ENCODE measurements at places on chromosomes 1 and 21.
A peak's percentile ranks its signal among the peaks of the same experiment; 100 is the strongest.

GRCh38 chr1:174998569-174999215 is 1.1 kb upstream of the CACYBP start:
- DNase-seq = peak; percentile 49

GRCh38 chr1:17878837-17879236 is 123.7 kb downstream of the ACTL8 start:
- DNase-seq = no peak

DNA sequence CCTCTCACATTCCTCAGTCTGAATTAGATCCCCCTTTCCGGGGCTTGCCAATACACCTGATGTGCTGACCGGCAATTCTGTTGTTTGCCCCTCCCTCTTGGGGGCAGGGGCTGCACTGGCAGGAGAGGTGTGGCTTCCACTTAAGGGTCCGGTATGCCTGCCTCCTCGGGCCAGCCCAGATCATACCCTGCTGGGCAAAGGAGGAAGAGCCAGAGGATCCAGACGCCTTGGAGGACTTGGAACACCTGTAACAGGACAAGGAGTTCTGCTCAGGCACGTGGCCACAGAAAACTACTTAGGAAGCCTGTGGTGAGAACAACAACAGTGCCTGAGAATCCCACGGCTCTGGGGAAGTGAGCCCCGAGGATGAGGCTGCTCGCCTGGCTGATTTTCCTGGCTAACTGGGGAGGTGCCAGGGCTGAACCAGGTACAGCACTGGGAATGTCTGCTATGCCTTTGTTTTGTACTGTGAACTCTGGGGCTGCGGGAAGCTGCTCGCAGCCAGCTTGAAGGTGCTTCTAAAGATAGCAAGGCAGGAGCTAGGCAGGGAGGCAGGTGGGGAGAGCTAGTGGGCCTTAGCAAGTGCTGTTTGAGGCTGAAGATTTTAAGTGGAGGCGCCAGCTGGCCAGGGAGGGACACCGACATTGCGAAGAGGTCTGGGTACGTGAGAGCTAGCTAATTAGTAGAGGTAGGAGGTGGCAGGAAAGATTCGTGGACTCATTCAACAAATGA is at the start of gene SMPDL3B:
Gene SMPDL3B (plus strand): TSS at position 183 of the 732 bp plus-strand sequence. CDS start 184 bp downstream, at position 367.
- DNase-seq = peak; percentile 21

DNA sequence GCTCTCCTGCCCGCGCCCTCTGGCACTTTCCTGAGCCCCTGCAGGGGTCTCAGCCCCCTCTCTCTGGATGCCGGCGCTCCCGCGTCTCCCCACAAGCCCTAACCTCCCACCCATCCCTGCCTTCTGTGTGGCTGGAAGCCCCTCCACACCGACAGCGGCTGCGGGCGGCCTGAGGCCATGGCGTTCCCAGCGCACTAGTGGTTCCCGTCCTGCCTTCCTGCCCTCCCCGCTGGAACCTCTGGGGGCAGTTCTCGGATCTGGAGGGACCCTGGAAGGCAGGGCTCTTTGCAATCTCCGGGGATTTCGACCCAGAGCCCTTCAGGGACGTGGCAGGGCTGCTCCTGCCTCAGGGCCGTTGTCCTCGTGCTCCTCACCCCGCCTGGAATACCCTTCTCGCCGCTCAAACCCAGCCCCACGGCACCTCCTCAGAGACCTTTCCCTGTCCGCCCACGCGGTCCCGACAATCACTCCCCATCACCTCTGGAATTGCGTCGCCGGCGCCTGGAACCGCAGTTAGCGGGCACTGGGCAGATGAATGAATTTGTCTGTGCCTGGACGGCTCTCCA is 493 bp upstream of the ESPN start:
- DNase-seq = no peak

DNA sequence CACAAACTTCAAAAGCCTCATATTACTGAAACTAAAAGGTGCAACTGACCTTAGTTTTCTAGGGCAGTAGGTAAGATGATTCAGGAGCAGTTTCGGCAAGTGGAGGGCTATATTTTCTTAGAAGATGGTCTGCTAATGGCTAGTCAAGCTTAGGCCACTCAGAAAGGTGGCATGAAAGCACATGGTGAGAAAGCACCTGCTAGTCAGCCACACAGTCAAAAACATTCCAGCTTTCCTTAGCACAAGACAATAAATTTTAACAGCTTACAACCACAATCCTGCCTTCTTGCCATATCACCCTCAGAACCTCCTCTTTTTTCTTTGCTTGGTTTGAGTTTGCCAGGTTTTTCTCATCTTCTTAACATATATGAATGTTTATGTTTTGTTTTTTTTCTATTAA is 81.1 kb upstream of the SLFNL1 start:
- DNase-seq = no peak

- no peak for DNase-seq
These were observed 11.4 kb downstream of the NEK7 start for GRCh38 chr1:198168227-198168626.

DNA sequence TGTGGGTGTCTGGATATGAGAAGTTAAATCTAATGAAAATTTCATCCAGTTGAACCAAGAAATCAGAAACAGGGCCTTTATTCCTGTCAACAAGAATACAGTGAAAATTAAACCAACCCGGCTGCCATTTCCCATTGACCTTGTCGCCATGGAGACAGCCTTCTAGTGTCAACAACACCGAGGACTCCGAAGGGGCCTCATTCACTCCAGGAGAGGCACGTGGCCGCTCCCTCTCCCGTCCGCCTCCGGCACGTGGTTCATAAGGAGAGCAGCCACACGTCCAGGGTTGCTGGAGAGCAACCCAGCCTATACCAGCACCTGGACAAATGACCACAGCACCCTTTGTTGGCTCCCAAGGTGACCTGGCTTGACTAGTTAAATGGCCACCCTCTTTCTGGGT is 120.3 kb upstream of the VAMP3 start:
- peak; percentile 30 for DNase-seq

GRCh38 chr1:28577052-28577678 is 14.9 kb upstream of the RAB42 start:
- DNase-seq = no peak

- DNase-seq = no peak
These were observed 10.3 kb downstream of the UTS2 start for GRCh38 chr1:7842517-7842916.

DNA sequence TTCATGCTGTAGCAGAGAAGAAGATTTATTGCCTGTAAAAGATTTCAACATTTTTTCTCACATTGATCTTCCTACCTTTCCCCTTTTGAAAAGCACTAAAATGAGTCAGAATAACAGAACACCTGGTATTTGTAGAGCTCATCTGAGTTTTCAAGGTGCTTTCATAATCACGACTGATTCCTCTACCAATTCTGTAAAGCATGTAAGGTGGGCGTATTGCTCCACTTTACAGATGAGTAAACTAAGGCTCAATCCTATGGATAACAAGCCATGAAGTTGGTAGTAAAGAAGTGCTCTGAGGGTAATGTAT is 227.9 kb upstream of the KIAA0040 start:
- no peak for DNase-seq

DNA sequence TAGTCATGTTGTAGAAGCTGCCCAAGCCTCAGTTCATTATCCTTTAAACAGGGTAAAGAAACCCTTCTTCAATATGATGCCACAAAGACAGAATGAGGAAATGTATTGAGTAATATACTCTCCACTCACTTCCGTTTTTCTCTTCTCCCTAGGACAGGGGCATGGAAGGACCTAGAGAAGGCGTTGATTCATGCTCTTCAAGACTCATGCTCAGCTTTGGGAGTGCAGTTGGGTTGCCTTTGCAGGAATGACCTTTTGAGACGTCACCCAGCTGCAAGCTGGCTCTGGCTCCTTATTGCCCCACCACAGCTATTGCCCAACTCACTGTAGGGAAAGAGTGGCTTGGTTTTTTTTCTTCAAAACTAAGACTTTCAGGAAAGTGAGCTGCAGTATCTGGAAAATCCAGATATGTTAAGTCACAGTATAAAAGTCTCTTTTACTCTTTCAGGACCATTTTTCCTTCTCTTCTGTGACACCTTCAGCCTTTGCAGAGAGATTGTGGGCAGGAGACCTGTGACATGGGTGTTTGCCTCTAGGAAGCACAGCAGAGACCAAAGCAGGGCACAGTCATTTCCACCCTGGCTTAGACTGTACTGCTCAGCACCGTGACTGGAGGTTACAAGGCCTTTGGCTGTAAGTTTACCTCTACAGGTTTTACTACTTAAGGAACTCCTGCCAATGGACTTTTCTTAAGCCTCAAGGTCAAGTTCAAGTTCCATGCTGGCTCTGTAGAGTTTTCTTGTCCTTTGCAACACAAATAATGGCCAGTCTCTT is 39.5 kb downstream of the XCL2 start:
- DNase-seq = no peak

DNA sequence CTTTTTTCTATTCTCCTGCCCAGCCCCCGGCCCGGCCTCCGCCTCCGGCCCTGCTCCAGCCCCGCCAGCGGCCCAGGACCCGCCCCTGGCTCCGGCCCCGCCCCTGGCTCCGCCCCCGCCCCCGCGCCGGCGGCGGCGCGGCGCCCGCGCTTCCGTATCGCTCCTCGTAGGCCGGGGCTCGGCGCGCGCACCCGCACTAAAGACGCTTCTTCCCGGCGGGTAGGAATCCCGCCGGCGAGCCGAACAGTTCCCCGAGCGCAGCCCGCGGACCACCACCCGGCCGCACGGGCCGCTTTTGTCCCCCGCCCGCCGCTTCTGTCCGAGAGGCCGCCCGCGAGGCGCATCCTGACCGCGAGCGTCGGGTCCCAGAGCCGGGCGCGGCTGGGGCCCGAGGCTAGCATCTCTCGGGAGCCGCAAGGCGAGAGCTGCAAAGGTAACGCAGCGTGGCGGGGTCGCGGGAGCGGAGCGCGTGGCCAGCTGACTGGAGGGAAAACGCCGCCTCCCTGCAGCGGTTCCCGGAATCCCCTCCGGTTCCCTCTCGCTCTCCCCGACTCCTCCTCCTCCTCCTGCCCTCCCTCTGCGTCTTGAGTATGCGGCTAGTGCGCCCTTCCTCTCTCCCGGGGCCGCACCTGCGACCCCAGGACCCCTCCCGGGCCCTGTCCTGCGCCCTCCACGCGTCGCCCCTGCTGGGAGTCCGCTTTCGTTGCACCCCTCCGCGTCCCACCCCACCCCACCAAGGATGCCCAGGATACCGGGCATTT is at the start of gene IFNAR2:
Gene IFNAR2 (plus strand): TSS at position 155 of the 761 bp plus-strand sequence. CDS start 11,985 bp downstream, outside the sequence.
- peak; percentile 23 for DNase-seq

DNA sequence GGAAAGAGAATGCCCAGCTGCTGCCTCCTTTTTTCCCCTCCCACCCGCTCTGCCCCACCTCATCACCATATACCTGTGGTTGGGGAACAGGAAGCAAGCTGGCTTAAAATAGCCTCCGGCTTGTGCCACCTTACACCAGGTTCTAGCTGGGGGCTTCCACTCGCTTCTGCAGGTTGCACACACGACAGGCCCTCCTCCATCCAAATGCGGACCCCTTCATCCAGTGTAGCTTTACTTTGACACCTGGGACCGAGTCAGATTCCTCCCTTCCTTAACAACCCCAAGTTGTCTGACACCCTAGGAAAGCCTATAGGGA is 14.6 kb downstream of the BLACAT1 start:
- DNase-seq = no peak

DNA sequence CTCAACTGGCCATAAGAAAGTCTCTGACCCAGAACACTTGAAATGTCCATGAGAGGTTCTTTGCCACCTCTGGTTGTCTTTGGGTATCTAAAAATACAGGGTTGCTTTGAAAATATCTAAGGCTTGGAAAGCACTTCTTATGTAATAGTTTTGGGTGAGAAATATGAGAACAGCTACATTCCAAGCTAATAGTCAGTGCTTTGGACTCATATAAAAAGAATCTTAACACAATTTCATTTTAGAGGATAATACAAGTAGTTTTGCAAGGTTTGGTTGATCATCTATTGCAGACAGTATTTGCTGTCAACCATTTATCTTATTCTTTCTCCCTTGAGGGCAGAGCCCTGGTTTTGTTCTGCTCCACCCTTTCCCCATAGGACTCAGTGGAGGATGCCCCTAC is 207.5 kb downstream of the KCNK2 start:
- DNase-seq = no peak

- DNase-seq = no peak
These were observed 55.0 kb downstream of the CAMSAP2 start for GRCh38 chr1:200793677-200794076.

DNA sequence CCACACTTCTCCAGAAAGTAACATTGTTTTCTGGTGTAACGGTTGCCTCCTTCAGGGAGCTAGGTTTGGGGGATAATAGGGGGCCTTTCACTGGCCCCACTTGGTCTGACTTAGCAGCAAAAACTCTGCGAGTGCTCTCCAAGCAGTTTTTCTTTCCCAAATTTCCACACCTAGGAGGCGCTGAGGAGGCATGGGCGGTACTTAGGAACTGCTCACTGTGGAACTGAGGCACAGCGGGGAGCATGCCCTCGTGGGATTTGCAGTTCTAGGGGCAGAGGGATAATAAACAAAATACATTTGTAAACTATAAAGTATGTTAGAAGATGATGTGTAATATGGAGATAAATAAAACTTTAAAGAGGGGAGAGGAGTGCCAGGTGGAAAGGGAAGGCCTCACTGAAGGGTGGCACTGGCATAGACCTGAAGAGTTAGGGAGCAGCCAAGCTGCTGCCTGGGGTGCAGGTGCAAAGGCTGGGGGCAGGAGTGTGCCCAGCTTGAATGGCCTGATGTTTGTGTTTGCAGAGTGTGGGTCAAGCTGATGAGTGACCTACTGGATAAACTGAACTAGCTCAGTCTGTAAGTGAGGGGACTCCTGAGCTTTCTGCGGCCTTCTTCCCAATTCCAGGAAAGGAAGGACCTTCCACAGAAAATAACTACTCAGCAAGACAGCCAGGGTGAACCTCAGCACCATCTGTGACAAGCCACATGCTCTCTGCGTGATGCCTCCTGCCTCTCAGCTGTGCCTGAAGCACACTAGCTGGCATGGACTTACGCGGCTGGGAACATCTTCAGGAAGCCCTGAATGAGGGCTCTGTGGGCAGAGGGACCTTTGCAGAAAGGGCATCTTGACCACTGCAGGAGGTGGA is 1.9 kb downstream of the EPHX1 start:
- no peak for DNase-seq

DNA sequence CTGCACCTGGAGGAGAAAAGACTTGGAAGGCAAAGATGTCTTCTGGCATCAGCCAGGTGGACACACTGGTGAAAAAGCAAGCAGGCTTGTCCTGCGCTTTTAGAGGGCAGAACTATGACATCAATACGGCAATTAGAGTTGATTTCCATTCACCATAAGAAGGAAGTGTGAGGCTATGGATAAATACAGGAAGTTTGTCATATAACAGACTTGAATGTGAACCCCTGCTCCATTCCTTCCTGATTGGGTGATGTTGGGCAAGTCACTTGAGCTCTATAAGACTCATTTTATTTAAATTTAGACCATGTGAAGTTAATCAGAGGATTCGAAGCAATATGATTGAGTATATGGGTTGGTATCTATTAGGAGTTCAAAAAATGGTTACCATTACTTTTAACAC is 137.8 kb downstream of the PLPP3 start:
- DNase-seq = no peak

DNA sequence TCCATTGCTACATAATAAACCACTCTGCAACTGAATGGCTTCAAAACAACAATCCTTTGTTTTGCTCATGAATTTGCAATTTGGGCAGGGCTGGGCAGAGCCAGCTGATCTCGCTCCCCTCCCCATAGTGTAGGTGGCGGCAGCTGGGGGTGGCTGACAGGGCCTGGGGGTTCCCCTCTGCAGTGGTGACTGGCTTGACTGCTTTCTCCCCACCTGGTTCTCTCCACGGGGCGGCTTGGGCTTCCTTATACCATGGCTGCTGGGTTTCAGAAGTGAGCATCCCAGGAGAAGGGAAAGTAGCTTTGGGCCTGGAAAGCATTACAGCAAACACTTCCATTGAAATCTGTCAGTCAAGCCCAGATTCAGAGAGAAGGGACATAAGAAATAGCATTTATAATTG is 129.7 kb upstream of the ZBTB40 start:
- no peak for DNase-seq

- no peak for DNase-seq
These were observed 443.9 kb downstream of the KIF26B start for GRCh38 chr1:245598524-245599305.

GRCh38 chr1:70485624-70486023 is 74.6 kb downstream of the CTH start:
- DNase-seq = no peak
